HT-29 (cell line): ENCODE measurements at places on chromosomes 3 and 15.

DNA sequence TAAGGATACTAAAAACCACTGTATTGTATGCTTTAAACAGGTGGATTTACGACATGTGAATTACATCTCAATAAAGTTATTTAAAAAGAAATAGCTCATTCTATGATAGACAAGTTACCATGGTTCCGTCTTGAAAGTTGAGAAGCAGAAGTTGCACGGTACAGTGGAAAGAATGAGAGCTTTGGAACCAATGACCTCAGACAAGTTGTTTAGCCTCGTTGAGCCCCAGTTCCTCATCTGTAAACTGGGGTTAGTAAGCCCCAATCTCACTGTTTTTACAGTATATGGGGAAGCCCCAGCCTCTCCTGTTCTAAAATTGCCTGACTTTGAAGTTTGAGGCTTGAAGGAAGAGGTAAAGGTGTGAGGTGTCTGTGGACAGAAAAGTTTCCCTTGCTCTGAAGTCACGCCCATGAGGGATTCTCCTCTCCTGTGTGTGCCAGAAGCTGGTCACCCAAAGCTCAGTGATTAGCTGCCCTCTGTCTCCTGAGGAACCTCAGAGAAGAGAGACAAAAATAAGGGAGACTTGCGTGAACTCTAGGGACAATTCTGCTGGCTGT, 10.0 kb downstream of the CRYGS start:
- no peak for DNase-seq

DNA sequence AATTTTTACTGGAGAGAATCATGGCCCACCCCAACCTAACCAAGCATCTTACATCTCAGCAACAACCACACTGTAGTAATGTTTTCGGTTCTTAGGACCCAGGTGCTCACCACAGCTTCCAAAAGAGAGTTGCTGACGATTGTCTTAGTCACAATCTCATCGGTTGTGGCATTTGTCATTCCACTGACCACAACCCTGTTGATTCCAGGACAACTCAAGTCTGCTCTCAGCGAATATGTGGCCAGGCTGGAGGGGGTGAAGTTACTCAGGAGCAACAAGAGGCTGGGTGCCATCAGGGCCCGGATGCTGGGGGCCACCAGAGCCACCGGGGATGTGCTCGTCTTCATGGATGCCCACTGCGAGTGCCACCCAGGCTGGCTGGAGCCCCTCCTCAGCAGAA, 25.9 kb downstream of the GALNT15 start:
- no peak for DNase-seq

DNA sequence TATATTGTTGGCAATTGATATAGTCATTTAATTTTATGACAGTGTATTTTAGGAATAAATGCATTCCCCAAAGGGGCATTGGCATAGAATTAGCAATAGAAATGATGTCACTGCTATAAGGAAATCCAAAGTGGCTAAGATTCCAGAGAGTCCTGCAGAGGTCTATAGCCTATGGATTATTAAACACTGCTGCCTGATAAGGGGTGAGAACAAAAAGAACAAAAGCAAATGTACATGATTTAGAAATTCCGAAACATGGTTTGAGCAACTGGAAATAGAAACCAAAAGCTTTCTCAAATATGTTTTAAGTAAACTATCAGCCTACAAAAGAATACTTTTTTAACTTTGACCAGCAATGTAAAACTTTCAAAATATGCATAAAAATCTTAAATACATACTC, 280.1 kb upstream of the RASGRP1 start:
- DNase-seq = no peak

GRCh38 chr3:61560517-61561373, 626 bp upstream of the PTPRG start:
- no peak for DNase-seq

- no peak for DNase-seq
Measured at GRCh38 chr15:65653801-65654521, 32.2 kb downstream of the SLC24A1 start.
